SHP77 (cell line): ENCODE measurements at places on chromosomes 12 and 14.

- DNase-seq, result no peak
These were observed 381.6 kb downstream of the VRK1 start for GRCh38 chr14:97178781-97179180.

GRCh38 chr12:21769307-21769706 is 5.2 kb downstream of the KCNJ8 start:
- no peak for DNase-seq

GRCh38 chr14:35296545-35296944 is 4.4 kb downstream of the PSMA6 start:
- no peak for DNase-seq

DNA sequence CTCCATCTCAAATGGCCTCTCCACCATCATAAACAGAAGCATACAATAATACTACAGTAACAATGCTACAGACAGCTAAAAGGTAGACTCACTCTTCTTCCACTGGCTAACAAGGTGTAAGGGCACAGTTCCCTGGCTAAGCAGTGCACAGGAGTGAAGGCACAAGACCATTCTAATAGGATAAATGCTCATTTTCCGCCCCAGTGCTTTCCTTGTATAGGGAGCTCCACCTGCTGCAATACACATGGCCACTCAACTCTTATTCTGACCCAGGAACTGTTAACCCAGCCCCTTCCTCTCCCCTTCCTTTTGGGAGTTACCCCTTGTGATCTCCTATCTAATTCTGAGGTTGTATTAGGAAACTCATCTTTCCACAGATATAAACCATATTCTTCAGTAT is 124.6 kb downstream of the KCNK10 start:
- DNase-seq, result peak; percentile 10

DNA sequence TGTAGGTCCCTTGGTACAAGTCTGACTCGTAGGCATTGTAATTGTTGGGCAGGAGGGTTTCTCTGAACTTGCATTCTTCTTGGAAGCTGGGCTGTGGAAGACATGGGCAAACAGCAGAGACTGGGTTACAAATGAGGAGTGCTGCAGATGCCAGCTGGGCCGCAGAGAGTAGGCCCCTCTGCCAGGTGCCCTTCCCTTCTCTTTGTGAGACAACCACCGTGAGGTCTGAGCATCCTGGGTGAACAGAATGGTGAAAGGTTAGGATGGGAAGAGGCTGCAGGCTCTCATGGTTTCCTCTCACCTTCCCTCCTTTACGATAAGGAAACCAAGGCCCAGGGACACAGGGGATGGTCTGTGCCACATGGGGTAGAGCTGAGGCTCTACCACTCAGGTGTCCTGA is 11.3 kb downstream of the FGF6 start:
- no peak for DNase-seq

DNA sequence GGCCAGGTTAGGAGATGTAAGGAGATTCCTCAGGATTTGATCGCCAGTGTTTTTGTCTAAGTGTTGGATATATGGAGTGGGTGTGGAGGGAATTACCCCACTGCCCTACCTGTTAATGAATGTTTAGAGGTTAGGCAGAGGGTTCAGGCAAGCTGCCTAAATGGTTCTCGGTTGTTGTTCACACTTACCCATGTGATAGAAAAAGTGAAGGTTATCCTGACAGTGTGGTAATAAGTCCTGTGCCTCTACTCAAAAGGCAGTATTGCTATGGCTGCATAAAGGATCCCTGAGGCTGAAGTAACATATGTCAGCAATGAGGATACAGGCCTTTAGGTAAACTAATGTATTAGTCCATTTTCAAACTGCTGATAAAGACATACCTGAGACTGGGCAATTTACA is 112.0 kb downstream of the GPHN start:
- DNase-seq, result no peak
